ENCODE measurements at places on chromosomes 4 and X.

DNA sequence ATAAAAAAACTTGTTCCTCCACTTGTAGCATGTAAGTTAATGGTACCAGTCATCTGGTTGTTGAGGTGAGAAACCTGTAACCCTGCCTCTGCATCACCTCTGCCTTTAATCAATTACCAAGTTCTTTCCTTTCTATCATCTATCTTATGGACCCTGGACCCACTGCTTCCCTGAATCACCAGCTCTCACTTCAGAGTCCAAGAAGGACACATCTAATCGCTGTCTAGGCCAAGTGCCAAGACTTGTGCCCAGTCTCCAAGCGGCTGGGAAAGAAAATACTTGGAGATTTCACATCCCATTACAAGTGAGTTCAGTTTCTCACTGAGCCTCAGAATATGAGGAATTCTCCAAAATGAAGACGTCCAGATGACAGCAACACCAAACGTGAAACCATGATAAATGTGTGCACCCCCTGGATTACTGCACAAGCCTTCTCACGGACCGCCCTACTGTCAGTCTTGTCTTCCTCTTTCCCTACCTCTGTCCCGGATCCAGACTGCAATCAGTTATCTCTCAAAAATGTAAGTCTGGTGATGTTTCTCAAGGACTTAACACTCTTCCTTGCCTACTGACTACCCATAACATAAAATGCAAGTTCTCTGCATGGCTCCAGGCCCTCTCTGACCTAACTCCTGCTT, 10.4 kb downstream of the PALLD start:
- no peak for DNase-seq

GRCh38 chr4:80619070-80619674, 283.6 kb downstream of the CFAP299 start:
- DNase-seq = peak; percentile 54

- no peak for DNase-seq
These were observed 19.0 kb downstream of the GAB3 start for GRCh38 chrX:154731881-154732280.

GRCh38 chr4:160265836-160266235, 1163.0 kb downstream of the RAPGEF2 start:
- DNase-seq = no peak

GRCh38 chrX:84415140-84415539, 87.1 kb downstream of the HDX start:
- peak; percentile 0 for DNase-seq
